Activated naive CD4-positive, alpha-beta T cell treated with anti-CD3 and anti-CD28 coated beads for 36 hours (primary cell): ENCODE measurements at places on chromosomes 13 and 19.

GRCh38 chr13:50127726-50128291 is 112.6 kb downstream of the KCNRG start:
- no peak for DNase-seq

- DNase-seq, result no peak
Observed at GRCh38 chr13:70829748-70830147, 721.5 kb upstream of the KLHL1 start.

DNA sequence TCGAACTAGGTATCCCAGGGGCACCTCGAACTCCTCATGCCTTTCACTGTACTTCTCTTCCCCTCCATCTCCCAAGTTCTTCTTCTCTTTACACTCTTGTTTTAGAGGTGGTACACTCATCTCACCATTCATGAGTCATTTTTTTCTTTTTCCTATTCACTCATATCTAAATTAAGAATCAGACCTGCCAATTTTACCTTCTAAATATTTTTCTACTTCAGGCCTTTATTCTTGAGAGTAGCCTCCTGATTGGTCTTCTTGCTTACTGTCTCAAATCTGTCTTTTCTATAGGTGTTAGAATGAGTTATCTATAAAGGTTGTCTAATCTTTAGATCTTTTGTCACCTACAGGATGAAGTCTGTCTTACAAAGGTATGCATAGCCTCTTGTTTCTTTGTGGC is 20.7 kb downstream of the TDRD3 start:
- DNase-seq, result no peak

GRCh38 chr13:51437550-51438127 is 15.2 kb downstream of the INTS6 start:
- no peak for DNase-seq

GRCh38 chr19:2385053-2385721 is 25.1 kb downstream of the TMPRSS9 start:
- DNase-seq, result no peak

- no peak for DNase-seq
Observed at GRCh38 chr19:19661141-19661674, 2.3 kb downstream of the ATP13A1 start.

DNA sequence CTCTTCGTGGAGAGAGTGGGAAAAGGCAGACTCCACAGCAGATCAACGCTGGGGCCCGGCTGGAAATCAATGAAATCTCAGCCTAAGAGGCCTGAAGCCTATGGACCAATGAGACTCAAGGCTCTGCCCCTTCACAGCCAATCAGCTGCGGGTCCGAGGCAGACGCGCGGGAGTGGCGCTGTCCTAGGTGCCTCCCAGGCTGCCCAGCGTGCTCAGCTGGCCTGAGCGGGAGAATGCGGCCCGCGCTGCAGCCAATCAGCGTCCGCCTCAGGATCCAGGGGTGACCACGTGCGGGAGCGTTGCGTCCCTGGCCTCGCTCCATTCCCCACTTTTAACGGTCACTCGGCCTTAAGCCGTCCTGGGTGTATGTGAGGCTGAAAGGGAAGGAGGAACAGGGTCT is at the start of gene ZBTB32:
TSS of gene ZBTB32 (plus strand) at position 341 of the 400 bp plus-strand sequence. CDS start 10,069 bp downstream, outside the sequence.
- DNase-seq, result no peak

- no peak for DNase-seq
Observed at GRCh38 chr19:48458016-48458415, 2.6 kb downstream of the KCNJ14 start.

- DNase-seq, result no peak
Observed at GRCh38 chr13:66344805-66345517, 885.2 kb downstream of the PCDH9 start.

- DNase-seq, result no peak
Observed at GRCh38 chr19:34678421-34678820, 943 bp downstream of the ZNF302 start.

DNA sequence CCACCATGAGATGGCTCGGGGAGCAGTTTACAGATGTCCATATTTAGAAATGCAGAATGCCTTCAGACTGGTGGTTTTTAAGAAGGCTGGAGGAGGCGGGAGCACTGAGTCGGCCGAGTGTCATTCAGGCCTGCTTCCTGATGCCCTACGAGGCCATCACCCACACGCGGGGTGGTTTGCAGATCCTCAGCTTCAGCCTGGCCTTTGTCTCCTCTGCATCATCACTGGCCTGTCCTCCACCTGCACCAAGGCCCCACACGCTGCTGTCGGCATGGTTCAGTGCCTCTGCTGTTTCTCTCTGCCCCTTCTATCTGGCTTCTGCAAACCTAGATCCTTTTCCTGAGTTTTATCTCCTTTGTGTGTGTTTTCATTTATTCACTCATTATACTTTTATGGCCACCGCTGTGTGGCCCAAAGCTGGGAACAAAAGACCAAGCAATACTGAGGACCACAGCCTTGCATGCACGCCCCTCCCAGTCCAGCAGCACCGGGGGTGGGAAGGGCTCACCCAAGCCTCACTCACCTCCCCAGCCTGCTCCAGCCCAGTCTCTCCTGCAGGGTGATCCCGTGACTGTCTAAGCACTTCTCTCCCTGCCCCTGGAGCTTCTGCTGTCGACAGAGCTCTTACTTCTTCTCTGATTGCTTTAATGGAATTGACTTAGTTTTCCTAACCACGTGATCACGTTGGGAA is 240.8 kb downstream of the TEX29 start:
- no peak for DNase-seq

- no peak for DNase-seq
Observed at GRCh38 chr13:77291774-77292173, 35.1 kb downstream of the MYCBP2 start.

DNA sequence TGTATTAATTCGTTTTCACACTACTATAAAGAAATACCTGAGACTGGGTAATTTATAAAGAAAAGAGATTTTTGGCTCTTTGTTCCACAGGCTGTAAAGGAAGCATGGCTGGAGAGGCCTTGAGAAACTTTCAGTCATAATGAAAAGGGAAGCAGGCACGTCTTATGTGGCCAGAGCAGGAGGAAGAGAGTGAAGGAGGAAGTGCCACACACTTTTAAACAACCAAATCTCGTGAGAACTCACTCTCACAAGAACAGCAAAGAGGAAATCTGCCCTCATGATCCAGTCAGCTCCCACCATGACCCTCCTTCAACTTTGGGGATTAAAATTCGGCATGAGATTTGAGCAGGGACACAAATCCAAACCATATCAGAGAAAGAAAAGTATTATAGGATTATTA is 1255.9 kb upstream of the MIR17HG start:
- no peak for DNase-seq

DNA sequence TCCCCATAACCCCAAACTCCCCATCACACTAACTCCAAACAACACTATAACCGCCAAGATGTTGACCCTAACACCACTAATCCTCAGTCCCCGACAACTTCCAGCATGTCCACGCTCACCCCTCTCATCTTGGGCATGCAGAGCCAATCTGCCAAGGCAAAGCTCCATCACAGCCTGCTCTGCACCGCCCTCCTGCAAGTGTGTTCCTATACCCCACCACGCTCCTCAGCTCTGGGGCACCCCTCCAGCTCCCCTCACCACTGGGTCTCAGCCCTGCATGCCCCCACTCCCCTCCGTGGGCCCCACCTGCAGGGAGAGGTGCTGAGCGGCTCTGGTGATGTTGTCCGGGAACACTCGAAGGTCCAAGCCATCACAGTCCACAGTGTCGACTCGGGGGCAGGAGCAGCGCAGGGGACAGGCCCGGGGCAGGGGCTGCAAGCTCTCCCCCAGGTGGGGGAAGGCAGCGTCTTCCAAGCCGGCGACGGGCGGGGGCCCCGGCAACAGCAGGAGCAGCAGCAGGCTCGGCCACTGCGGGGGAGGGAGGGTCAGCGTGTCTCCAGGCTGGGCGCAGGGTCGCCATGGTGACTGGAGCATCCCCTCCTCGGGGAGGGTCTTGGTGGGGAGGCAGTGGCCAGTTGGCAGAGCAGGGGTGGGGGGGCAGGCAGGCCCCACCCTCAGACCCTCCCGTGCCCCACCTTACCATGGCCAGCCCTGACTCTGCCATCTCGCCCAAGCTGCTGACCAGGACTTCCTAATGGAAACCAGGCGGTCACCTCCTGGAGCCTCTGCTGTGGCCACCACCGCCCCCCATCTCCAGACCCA is 527 bp downstream of the PODNL1 start:
- DNase-seq, result no peak

DNA sequence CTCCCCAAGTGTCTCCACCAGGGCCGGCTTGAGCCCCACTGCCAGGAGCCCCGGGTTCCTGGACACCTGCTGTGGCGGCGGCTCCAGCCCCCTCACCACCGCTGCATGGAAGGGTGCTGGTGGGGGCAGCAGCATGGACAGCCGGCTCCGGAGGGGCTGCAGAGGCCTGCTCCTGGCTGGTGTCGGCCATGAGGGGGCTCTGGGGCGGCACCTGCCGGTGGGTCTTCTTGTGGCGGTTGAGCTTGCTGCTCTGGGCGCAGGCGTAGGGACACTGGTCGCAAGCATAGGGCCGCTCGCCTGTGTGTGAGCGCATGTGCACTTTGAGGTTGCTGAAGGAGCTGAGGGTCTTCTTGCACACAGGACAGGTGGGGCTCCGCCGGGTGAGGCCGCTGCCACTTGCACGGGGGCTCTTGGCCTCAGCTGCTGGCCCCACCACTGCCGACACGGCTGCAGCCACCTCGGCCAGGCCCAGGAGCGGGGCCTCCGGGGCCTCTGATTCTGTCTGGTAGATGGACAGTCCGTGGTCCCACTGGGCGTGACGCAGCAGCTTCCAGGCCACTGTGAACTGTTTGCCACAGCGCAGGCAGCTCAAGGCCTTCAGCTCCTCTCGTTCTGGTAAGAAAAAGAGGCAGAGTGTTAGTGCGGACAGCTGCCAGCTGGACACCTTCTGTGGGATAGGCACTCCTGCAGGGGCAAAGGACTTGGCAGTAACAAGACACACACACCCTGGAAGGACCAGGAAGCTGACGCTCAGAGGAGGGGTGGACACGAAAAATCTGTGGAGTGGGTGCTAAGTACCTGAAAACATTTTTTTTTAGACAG is 4.1 kb downstream of the ZNF296 start:
- no peak for DNase-seq

GRCh38 chr19:45882652-45883585 is 3.0 kb downstream of the IRF2BP1 start:
- DNase-seq, result peak; percentile 92

GRCh38 chr13:95553581-95554385 is 1.3 kb downstream of the CLDN10 start:
- DNase-seq, result no peak

DNA sequence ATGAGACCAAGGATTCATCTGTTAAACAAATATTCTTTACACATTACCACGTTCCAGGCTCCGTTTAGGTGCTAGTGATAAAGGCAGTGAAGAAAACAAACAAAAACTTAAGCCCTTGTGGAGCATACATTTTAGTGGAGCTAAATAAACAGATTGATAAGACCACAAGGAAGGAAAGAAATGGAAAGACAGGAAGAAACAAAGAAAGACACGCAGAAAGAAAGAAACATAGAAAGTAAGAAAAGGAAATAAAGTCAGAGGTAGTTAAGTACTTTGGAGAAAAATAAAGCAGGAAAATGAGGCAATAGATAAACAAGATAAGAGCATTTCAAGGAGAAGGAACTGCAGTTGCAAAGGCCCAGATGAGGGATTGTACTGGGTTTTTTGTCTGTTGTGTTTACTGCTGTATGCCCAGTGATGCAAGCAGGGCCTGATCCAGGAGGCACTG is 998 bp downstream of the NFKBIB start:
- no peak for DNase-seq

- peak; percentile 80 for DNase-seq
Observed at GRCh38 chr19:40797963-40798682, 868 bp upstream of the EGLN2 start.

DNA sequence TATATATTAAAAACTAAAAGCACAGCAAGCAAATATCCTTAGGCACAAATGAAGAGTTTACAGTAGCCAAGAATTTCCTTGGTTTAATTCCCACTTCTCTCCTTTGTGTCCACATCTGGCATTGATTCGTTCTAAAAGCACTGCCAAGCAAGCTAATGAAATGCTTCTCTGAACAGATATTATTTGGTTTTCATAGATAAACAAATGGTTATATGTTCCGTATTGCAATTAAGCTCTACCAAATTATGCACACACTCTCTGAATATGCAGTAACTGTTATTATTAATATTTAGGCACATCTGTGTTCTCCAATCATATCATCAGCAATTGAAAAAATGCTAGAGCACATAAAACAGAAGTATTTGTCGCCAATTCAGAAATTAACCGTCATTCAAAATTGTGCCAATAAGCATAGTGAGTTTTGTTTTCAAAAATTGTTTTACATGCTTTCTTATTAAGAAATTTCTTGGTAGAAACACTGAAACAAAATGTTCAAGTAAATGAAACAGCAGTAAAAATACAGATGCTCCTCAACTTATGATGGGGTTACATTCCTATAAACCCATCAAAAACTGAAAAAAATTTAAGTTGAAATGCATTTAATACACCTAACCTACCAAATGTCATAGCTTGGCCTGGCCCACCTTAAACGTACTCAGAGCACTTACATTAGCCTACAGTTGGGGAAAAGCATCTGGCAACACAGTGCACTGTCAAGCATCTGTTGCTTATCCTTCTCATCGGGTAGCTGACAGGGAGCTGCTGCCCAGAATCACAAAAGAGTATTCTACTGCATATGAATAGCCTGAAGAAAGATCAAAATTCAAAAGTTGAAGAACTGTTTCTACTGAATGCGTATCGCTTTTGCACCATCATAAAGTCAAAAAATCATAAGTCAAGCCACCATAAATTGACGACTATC is 2134.7 kb downstream of the PCDH9 start:
- DNase-seq, result no peak

DNA sequence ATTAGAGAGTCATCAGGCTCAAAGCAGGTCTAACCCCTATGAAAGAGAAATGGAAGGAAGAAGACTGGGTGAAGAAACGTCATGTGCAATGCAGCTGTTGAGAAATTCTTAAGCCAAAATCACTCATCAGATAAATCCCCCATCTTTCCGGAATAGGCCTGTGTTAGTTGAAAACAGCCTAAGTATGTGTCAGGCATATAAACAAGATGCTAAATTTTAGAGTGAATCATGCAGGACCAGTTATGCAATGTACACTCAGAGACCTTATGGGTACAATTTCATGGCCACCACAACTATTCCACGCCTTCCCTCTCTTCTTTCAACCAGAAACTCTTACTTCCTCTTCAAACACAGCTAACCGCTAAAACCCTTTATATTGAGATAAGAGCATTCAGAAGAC is 717.7 kb upstream of the ATXN8OS start:
- DNase-seq, result no peak

DNA sequence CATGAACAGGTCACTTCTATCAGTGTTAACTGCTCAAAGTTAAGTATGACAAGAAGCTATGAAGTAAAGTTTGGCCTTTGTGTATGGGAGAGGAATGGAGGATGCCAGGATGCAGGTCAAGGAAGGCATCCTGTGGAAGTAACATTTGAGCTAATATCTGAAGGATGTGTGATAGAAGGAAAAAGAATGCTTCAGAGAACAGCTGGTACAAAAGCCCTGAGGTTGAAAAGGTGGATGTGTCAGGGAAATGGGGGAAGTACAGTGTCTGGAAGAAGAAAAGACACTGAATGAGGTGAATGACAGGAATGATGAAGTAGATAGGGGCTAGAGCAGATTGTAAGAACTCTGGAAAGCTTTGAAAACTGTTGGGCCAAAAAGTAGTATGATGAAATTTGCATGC is 67.1 kb downstream of the ZNF91 start:
- no peak for DNase-seq

GRCh38 chr19:33157906-33158305 is 26.0 kb downstream of the WDR88 start:
- DNase-seq, result no peak

- DNase-seq, result no peak
Observed at GRCh38 chr13:58919551-58919950, 1244.2 kb downstream of the DIAPH3 start.

- DNase-seq, result no peak
Observed at GRCh38 chr13:103958691-103959090, 892.5 kb upstream of the SLC10A2 start.

- DNase-seq, result peak; percentile 51
Observed at GRCh38 chr19:55156202-55157063, 1.1 kb downstream of the TNNI3 start.

- DNase-seq, result peak; percentile 90
Observed at GRCh38 chr19:45059258-45059965, 16.9 kb downstream of the ZNF296 start.
